ENCODE measurements at places on chromosomes 1 and 21.
A peak's percentile ranks its signal among the peaks of the same experiment; 100 is the strongest.

DNA sequence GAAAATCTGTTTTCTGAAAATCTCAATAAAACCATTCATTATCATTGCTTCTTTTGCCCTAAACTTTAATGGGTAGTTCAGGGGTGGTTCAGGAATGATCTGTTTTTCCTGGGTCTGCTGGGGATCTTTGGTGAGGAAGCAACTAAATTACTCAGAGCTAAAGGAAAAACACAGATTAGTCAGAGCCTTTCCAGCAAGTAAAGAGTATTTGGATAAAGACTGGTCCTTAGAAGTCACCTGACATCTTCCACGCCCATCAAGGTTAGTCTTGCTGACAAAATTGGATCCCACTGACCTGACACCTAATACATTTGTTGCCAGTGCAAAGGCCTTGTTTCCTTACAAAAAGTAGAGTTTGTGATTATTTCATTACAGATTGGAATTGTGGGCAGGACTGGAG, 24.2 kb downstream of the HSPA13 start:
- no peak for DNase-seq

DNA sequence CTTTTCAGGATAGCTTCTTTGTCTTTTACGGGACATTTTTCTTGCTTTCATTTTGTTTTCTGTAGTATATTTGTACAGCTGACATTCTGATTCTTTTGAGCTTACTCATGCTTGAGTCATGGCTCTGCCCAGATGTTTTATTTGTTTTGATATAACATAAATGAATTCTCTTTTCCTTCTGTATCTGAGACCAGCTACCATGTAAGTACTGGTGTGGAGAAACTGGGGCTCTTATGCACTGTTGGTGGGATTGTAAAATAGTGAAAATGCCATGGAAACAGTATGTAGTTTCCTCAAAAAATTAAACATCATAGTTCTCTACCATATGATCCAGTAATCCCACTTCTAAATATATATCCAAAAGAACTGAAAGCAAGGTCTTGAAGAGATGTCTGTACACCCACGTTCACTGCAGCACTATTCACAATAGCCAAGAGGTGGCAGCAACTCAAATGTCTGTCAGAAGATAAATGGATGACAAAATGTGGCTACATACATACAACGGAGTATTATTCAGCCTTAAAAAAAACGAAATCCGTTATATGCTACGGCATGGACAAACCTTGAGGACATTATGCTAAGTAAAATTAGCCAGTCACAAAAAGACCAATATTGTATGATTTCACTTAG, 61.4 kb downstream of the EIF2B3 start:
- DNase-seq, result no peak

DNA sequence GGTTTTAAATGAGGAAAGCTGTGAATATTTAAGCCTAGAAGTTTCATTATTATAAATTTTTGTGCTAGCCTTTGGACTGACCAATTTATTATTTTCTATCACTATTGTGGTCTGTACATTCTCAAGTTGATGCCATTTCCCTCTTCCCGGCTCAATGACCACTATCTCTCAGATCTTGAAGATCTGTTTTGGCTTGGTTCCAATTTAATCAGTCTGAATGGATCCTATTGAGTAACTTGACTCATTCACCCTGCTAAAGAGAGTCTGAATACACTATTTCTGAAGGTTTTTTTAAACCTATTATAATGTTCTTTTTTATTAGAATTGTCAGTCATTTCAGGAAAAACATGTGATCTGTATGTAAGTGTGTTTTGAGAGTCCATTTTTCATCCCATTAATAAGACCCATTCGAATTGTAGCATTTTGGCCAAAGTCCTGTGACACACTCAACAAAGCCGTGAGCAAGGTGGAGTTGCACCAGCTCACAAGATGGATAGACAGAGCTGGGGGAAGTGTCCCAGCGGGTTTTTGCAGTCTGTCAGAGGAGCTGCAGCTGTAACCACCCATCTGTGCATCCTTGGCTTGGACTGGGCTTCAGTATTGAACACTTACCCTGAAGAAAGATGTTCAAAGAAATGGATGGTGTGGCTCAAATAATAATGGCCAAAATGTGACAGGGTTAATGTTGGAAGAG, 145.6 kb downstream of the NFIA start:
- no peak for DNase-seq

DNA sequence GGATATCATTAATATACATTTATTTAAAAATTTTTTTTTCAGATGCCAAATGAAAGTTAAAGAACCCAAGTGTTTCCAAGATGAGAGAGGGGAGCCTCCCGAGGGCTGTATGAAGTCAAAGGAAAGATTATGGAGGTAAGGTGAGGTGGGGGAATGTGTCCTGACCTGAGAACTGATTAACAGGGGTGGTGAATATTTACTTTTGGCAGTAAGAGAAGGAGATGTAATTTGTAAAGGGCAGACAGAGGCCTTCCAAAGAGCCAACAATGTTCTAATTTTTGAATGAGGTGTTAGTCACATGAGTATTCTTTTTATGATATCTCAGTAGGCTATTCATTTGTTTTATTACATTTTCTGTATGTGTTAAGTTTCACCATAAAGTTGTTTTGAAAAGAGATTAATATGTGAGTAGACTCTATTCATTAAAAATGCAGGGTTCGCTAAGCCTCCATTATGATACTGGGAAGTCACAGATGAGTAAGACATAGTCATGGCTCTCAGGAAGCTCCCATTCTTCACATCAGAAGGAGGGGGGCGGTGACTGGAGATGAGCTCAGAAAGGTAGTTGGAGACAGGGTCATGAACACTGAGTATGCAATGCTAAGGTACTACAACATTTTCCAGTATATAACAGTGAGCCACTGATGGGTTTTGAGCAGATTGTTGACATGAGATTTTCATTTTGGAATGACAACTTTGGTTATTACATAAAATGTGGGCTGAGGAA, 62.4 kb upstream of the TNFSF18 start:
- DNase-seq, result no peak

GRCh38 chr1:215518594-215518993, 48.5 kb upstream of the KCTD3 start:
- DNase-seq, result no peak

DNA sequence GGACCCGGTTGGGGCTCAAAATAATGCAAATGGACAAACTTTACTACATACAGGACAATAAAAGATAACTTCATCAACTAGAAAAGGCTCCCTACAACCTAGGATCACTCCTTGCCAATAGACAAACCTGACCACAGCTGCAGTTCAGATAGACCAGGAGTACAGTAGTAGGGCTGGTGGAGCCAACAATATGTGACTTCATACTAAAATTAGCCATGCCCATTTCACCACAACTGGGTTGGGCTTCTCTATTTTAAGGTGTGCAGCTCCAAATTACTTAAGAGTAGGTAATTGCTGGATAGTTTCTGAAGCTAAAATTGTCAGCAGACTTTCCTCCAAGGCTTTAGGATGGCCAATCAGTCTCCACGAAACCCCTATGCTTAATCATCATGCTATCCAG, 3.9 kb downstream of the DENND1B start:
- no peak for DNase-seq

DNA sequence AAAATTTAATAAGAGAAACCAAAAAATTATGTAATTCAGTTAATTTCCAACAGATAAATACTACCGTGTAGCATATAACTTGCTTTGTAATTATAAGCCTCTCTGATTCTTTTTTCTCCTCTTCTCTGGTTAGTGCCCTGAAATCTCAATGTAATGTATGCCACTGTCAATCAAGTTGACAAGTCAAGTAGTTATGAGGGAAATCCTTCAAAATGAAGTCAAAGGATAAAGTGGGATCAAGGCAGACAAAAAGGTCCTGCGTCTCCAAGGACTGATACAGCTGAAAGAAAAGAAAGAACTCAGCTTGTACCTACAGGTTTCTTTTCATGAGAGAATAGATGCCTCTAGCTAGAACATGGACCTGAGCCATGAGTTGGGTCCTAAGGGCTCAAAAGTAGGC, 19.8 kb downstream of the VPS45 start:
- DNase-seq, result no peak

DNA sequence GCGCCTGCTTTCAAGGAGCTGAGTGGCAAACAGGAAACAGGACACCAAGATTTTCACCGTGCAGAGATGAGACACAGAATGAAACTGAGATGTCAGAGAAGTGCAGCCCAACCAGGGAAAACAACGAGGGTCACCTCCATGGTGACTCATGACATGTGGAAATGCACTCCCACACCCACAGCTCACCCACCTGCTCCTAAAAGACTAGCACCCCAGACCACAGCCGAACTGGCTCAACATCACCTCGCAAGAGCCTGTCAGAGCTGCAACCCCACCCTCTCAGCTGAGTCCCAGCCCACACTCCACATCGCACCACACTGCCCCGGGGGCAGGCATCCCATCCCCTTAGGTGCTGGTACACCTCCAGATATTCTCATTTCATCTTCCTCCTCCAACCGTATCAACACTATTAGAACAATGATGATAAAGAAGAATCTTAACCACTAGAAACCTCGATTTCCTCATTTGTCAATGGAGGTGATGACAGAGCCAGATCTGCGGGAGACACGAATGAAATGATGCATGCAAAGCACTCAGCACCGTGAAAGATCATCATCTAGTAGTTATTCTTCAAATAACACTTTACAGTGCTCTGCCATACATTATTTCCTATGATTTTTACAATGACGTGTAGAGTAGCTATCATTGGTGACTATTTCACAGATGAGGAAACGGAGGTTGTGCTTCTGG, 103.2 kb downstream of the DMRTB1 start:
- no peak for DNase-seq

GRCh38 chr1:27660300-27660835, 11.6 kb downstream of the IFI6 start:
- no peak for DNase-seq

GRCh38 chr1:84164567-84165021, 20.5 kb downstream of the PRKACB start:
- DNase-seq, result no peak

- DNase-seq, result no peak
Measured at GRCh38 chr21:26116456-26117011, 54.0 kb downstream of the APP start.

GRCh38 chr1:200376528-200376927, 33.3 kb downstream of the ZNF281 start:
- no peak for DNase-seq

DNA sequence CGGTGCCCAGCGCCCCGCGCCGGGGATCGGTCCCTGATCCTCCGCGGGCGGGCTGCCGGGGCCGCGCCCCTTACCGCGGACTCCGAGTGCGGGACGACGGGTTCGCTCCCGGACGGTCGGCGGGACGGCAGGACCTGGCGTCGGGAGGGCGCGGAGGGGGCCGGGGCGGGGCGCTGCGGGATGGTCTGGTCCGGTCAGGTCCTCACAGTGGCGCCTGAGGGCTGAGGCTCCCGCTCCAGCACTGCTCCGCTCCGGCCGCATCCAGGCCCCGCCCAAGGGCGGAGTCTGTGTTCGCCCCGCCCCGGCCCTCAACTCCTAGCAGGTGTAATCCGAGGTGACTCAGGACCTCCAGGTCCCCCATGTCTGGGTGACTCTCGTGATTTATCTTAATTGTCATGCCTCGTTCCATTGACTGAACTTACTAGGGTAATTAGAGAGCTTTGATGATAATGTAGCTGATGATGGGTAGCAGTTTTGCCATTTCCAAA, at the start of gene RAB3B:
Gene RAB3B, minus strand, starts transcription at position 223 of the 488 bp plus-strand sequence. CDS start 13,583 bp downstream, outside the sequence.
- DNase-seq, result peak; percentile 6

DNA sequence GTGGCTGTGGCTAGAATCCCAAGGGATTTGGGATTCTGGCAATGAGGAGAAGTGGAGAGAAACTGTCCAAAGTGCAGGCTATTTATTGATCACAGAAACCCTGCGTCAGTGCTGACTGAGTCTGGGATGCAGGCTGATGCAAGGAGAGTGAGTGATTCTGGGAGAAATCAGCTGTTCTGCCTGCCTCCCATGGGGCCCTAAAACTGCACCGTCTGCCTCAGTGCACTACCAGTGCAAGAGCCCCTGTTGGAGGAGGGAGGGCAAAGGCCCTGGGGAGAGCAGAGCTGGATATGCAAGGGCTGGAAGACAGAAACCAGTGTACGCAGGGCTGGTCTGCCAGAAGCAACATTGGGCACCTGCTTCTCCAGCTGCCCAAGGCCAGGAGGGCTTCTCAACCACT, 42.6 kb downstream of the C1orf198 start:
- no peak for DNase-seq

DNA sequence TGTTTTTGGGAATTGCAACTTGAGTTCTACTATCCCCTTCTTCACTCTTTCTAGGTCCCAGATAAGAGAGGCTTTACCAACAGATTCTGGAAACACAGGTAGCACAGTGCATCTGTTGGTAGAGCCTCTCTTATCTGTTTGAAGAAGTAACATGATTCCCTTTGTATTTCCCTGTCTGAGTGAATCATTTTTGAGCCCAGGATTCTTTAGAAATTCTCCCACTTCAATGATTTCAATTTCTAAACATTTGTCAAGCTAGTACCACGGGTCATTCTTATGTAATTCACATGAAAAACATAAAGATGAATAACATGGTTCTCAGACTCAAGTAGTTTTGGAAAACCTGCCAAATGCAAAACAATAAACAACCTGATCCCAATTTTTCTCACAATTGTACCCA, 72.0 kb upstream of the DUSP10 start:
- no peak for DNase-seq

DNA sequence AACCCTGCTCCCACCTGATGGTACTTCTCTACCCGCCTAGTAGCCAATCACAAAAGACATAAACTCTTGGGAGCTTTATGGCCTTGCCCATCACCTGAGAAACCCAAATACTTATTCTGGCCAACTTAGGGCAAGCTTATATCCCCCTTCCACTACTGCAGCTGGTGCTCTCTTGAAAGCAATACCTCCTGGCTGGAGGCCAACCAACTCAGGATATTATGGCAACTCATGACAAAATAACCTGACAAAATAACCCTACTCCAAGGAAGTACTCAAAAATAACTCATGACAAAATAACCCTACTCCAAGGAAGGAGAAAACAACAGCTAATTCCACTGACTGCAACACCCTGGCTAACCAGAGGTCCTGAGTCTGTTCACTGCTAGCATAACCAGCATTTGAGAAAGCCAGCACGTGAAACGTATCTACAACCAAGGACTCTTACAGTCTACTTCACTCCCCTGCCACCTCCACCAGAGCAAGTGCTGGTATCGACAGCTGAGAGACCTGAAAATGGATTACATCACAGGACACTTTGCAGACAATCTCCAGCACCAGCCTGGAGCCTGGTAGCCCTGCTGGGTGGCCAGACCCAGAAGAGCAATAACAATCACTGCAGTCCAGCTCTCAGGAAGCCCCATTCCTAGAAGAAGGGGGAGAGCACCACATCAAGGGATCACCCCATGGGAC, 179.9 kb downstream of the COL24A1 start:
- no peak for DNase-seq

Measured in heart right ventricle (tissue), 16 donors.